ENCODE measurements at places on chromosomes 6 and 20.
A peak's percentile ranks its signal among the peaks of the same experiment; 100 is the strongest.

DNA sequence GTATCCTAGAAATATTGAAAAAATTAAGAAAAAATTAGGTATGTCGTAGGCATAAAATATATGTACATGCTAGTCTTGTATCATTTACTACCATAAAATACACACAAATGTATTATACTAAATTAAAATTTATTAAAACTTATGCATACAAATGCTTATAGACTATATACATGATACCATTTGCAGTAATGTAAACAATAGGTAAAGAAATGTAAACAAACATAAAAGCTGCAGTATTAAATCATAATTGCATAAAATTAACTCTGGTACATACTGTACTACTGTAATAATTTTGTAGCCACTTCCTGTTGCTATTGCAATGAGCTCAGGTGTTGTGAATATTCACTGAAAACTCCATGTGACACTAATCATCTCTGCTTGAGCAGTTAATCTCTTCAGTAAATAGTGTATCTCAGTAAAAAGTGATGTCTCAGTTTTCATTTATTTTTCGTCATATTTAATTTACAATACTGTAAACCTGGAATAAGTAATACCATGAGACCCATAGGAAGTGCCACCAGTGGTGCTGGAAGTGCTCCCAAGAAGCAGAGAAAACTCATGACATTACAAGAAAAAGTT is 29.3 kb downstream of the RALGAPB start:
- no peak for DNase-seq

DNA sequence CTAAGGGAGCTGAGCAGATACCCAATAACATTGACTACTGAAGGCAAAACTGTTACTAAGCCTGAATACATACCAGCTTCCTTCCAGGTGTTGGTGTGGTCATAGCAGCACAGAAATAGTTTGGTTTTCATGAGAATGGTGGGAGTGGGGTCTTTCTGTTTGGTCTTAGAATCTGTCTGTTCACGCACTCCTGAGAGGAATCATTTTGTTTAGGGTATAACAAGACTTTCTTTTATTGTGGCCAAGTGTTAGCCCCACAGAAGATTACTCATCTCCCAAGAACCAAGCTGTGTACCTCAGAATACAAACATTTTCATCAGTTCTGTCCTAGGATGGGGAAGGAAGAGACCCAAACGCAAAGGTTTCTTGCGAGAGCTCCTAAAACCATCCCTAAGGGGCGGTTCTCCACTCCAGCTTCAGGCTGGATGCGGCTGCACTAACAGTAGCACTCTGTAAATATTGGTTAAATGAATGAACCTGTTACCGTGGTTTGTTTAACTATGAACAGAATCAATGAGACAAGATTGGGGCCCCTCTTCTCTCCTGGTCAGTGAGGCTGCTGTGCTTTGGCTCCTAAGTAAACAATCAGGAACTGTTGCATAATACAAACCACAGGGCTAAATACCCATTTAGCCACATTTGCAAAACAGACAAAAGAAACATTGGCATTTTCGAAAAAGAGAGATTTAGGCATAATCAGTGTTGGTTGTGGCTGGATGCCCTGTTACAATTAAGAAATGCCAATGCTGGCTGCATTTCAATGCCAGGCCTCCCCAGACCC is 44.9 kb downstream of the SNAP25 start:
- no peak for DNase-seq

- DNase-seq: peak; percentile 28
Observed at GRCh38 chr6:56314683-56315523, 67.5 kb upstream of the COL21A1 start.

- no peak for DNase-seq
Observed at GRCh38 chr6:166616261-166617238, 10.5 kb downstream of the RPS6KA2 start.
